ENCODE measurements at places on chromosomes 1 and 21.

GRCh38 chr1:23777979-23778814 lies at the start of gene PITHD1:
Gene PITHD1, plus strand, starts transcription at chr1:23778418. Its CDS starts 98 bp downstream, at chr1:23778516.
- DNase-seq: peak; percentile 69

DNA sequence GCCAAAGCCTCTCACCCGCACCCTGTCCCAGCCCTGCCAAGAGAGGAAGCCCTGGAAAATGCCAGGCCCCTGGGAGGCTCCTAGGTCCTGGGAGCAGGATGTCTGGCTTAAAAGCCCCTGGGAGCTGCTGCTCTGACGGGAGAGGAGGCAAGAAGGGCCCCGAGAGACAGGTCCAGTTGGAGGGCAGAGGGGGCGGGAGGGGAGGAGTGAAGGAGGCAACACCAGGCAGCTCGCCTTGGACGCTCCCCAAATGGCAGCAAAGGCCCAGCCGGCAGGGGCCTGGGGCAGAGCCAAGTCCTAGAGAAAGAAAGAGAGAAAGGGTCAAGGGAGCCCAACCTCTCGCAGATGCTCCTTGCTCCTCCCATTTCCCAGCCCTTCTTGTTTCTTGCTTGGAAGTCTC lies 6.8 kb downstream of the ETV3L start:
- no peak for DNase-seq

DNA sequence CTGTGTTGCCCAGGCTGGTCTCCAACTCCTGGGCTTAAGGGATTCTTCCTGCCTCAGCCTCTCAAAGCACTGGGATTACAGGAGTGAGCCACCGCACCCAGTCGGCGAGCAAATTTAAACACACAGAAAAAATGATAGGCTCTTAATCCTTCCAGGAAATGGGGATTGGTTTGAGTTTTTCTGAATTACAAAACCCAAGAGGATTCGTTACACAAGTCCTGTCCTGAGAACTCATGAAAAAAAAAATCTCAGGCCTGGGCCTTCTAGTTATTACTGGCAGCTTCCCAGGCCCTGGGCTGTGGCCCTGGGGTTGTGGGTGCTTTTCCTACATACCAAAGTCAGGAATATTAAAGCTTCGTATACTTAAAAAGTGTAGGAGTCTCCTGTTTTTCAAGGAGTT lies 6.3 kb upstream of the IFNGR2 start:
- DNase-seq: no peak

- no peak for DNase-seq
Measured at GRCh38 chr1:246338546-246338945, 168.5 kb downstream of the SMYD3 start.

- no peak for DNase-seq
Measured at GRCh38 chr1:238826891-238827290, 559.5 kb upstream of the CHRM3 start.

GRCh38 chr1:32992489-32993323 lies 28.1 kb upstream of the RNF19B start:
- DNase-seq: peak; percentile 94

GRCh38 chr1:239189998-239190512 lies 196.3 kb upstream of the CHRM3 start:
- no peak for DNase-seq

- DNase-seq: peak; percentile 62
Measured at GRCh38 chr1:51296383-51297357, 33.7 kb downstream of the TTC39A start.

GRCh38 chr1:87329526-87330056 lies 911 bp downstream of the LMO4 start:
- DNase-seq: no peak

GRCh38 chr1:56250809-56251208 lies 328.6 kb downstream of the PLPP3 start:
- no peak for DNase-seq

DNA sequence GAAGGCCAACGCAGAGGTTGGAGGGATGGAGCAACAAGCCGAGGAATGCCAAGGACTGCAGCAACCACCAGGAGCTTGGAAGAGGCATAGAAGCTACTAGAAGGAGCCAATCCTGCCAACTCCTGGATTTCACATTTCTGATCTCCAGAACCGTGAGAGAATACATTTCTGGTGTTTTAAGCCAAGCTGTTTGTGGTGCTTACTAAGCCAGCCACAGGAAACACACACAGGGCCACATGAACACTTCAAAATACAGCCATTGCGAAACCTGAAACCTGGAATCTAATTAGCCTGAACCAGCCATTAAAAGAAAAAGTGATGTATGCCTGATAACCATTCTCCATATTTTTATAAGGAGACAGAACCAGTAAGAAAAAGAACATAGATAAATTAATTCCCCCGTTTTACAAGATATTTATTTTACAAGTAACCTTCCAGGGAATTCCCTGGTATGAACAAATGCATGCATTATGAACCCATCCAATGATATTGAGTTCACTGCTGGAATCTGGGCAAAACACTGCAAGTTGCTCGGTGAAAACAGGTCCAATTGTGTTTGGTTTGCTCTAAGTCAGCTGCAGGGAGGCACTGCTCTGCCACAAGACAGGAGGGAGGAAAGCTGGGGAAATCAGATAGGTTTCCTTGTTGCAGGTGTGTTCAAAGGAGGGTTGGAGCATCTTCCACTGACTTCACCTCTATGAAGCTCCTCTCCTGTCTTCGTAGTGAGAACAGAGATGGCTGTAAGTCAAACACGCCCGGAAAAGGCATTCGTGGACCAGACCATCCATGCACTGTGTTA lies 70.2 kb downstream of the ETS2 start:
- no peak for DNase-seq

DNA sequence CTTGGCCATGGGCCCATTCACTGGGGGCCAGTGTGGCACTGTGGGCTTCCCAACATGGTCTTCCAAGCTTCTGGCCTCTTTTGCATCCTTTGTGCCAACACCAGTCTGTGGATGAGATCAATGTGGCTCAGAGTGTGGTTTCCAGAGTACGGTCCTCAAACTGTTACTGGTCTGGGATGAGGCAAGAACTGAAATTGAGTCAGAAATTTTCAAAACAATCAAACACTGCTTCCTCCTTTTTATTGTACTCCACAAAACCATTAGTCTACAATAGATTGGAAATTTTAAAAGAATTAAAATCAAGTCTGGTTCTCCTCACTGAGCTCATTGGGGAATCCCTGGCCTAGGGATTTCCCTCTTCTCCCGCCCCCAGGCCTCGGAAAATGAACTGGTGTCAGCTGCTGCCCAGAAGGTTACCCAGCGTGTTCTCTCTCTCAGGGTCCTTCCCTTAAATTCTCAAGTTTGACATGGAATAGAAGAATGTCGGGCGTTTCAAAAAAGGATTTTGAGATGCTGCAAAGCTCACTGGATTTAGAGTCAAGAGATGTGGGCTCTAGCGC lies 222.0 kb downstream of the SDCCAG8 start:
- no peak for DNase-seq

GRCh38 chr1:9807541-9807940 lies 16.2 kb downstream of the CLSTN1 start:
- no peak for DNase-seq

DNA sequence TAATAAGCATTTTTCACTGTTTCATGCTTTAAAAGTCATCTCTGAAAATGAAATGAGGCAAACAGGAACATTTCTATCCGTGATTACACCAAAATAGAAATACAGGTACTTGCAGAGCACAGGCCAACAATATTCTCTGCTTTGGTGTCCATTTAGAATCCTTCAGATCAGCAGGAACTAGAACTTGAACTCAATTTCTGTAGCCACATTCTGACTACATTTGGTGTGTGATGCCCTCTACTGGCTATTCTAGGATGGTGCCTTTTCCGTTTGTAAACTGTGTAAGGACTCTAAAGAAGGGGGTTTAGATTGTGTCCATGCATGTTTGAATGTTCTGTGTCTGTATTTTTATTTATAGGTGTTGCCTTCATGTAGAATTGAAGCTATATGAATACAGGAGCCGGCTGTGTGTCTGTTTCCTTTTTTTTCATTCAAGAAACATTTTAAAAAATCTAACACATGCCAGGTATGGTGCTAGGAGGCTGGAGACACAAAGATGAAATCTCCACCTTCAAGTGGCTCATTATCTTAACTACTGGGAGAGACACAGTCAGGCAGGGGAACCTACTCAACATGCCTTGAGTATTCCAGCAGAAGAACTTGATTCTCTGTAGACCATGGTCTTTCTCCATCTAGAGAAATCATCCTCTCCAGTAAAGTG lies 7.6 kb upstream of the ZNF326 start:
- peak; percentile 66 for DNase-seq

DNA sequence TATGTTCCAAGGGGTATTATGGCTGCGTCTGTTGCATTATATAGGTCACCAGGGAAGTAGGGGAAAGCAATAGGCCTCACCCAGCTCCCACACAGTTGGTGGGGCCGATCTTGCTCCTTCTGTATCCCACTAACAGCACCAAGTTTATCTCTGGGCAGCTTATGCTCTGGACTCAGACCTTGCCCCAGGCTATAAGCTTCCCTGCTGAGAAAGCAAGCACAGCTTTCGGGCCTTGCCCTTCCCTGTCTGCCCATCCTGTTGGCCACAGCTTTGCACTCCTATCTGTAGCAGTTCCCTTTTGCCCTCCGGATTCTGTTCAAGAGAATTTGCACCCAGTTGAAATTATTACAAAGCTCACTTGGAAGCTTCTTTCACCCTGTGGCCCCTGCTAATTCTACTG lies 12.9 kb downstream of the KCNE1 start:
- DNase-seq: no peak

DNA sequence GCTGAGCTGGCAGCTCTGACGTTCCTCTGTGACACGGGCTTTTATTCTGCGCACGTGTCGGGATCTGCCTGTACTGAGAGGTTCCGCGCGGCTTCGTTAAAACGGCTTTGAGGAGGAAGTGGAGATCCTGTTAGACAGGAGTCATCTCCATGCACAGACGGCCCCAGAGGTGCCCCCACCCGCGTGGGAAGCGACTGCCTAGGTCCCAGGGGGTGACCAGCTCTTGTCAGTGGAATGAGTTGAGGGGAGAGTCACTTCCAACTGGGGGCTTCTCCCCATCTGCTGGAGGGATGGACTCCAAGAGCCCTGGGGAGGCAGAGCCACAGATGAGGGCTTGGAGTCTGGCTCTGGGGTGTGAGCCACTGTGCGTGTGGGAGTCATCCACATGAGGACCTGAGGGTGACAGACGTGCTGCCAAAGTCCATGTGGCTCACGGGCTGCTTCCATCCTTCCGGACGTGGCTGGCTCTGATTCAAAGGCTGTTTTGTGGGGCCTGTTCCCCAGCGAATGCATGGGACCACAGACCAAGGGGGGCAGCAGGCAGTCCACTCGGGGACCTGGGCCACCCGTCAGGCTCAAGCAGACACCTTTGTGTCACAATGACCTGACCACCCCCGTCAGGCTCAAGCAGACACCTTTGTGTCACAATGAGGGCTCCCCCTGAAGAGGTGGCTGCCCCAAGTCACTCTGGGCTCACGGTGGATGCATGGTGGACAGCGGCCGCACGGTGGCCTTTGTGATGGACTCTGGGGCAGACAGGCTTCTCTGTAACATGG lies 26.8 kb downstream of the PTTG1IP start:
- peak; percentile 50 for DNase-seq

- DNase-seq: no peak
Measured at GRCh38 chr1:177082855-177083693, 81.4 kb downstream of the ASTN1 start.

- no peak for DNase-seq
Measured at GRCh38 chr1:229730573-229730972, 104.5 kb downstream of the URB2 start.

GRCh38 chr1:158045639-158046038 lies 52.2 kb downstream of the KIRREL1 start:
- DNase-seq: peak; percentile 79

- DNase-seq: no peak
Measured at GRCh38 chr1:39859859-39860812, 23.2 kb downstream of the TRIT1 start.

- DNase-seq: no peak
Measured at GRCh38 chr1:116832932-116833578, 76.7 kb upstream of the PTGFRN start.

- peak; percentile 47 for DNase-seq
Measured at GRCh38 chr1:46315669-46316403, 12.3 kb downstream of the UQCRH start.

- DNase-seq: no peak
Measured at GRCh38 chr1:100786870-100787269, 67.3 kb downstream of the VCAM1 start.

DNA sequence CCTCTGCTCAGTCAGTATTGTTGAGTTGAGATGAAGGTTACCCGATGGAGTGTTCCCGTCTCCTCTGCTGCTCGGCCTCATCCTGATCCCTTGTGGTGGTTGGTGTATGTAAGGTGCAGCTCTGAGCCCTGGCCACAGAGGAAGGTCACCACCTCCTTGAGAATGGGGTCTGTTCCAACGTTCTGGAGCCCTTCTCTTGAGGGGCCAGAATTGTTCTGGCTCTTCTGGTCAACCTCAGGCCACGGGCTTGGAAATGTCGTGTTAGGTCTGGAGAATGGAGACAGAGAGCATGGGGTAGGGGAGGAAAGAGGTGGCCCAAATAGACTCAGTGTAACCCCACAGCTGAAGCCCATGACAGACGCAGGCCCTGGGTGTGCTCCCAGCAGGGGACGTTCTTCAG lies 62.3 kb upstream of the ETV3 start:
- no peak for DNase-seq

DNA sequence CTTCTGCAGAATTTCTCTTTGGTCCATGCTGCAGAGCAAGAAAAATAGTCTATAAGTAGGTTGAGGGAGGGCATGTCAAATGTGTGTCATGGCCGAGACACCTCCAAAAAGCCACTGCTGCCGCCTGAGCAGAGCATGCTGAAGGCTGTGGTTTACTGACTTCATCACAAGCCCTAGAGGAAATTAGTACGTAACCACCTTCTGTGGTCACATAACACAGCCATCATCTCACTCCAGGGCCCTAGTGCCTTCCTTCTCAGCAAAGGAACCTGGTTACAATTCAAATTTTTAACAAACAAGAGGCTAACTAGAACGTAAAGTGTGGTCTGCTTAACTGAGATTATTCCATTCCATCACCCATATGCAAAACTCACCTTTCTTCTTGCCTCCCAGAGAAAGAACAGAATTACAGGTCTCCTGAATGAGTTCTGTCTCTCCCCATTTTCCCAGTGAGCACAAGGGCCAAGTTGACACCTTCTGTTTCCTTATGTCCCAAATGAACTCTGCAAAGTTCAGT lies at the start of gene PTPN22:
TSS of gene PTPN22 (minus strand) at position 116 of the 517 bp plus-strand sequence.
- peak; percentile 82 for DNase-seq

DNA sequence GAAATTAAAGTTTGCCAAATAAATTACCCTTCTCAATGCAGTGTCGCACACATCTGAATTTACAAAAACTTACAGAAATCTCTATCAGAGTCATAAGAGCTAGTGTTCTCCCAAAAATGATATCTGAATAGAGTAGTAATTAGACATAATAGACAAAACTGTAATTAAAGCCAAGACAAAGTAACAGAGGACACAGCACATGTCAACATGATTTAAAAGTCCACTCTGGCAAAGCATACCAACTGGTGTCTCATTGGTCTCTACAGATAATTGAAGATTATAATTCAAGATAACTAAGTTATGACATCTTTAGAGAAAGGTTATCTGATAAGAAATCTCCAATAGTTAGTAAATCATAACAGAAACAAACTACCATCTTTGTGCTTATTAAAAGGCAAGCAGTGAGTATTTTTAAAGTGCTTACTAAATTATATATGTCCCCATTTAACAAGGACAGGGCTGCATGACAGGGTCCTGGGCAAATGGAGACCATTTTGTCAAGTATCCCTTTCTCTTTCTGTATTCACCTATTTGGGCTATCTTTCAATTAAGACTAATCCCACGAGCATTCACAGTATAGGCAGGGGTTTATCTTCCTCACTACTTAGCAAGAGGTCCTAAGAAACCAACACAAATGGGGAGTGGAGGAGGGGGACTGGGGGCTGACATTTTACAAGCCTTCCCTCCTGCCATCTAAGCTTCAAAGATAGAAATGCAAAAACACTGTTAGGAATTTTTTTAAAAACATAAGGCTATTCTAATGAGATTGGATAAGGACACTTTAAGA lies 26.0 kb downstream of the PTP4A2 start:
- DNase-seq: no peak

- DNase-seq: no peak
Measured at GRCh38 chr1:193988885-193989284, 802.5 kb upstream of the B3GALT2 start.
